Psoas muscle (tissue), 8 donors: ENCODE measurements at places on chromosomes 12 and 14. TPM values are rescaled to one million over a fixed set of nuclear protein-coding genes. Genes with fewer than 3 reads are reported as not detected.

DNA sequence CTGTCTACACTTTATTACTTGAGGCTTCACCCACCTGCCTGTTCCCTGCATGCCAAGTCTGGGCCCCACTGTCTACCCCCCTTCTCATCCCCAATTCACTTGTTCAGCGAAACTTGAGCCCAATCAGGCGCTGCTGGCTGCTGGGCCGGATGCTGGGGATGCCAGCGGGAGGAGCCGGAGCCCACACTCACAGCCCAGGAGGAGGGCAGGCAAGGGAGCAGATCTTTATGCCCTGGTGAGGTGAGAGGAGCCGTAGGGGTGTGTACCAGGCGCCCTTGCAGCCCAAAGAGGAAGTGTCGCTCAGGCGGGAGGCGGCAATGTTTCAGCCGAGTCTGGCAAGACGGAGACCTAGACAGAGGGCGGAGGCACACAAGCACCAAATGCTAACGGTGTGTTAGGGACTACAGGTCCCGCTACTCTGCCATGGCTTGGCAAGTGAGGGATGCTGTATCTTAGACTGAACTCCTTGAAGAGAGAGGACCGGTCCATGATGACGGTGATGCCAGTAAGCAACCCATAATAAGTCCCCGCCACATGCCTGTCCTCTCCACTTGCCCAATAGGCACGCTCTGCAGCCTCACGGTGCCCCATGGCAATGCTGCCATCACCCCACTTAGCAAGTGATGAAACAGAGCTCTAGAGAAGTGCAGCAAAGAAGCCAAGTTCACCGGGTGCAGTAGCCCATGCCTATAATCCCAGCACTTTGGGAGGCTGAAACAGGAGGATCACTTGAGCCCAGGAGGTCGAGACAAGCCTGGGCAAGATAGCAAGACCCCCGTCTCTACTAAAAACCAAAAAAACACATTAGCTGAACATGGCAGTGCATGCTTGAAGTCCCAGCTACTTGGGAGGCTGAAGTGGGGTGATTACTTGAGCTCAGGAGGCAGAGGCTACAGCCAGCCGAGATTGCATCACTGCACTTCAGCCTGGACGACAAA, 41.6 kb downstream of the LRRC74A start:
- H3K27ac ChIP-seq = no peak overlapping the region
- H3K36me3 ChIP-seq = no peaks in the 10 kb centered on the region
- no peak overlapping the region for H3K4me3 ChIP-seq
- no peak for DNase-seq

GRCh38 chr12:122413516-122414404, 8.7 kb downstream of the CLIP1 start:
- peaks cover 59% of the 10 kb centered on the region for H3K4me1 ChIP-seq
- H3K27ac ChIP-seq = peak overlapping the region; percentile 82
- no peak for DNase-seq
- H3K27me3 ChIP-seq = no peaks in the 10 kb centered on the region
- peak overlapping the region; percentile 48 for H3K4me3 ChIP-seq

- H3K4me1 ChIP-seq = no peaks in the 10 kb centered on the region
- H3K27ac ChIP-seq = no peak overlapping the region
- H3K4me3 ChIP-seq = no peak overlapping the region
- H3K27me3 ChIP-seq = peaks cover 24% of the 10 kb centered on the region
- H3K36me3 ChIP-seq = no peaks in the 10 kb centered on the region
These were observed 26.8 kb upstream of the PEX5 start for GRCh38 chr12:7162691-7163114.

- no peak overlapping the region for H3K4me3 ChIP-seq
- H3K27me3 ChIP-seq = peaks cover 13% of the 10 kb centered on the region
- H3K27ac ChIP-seq = no peak overlapping the region
- no peaks in the 10 kb centered on the region for H3K4me1 ChIP-seq
These were observed 26.9 kb downstream of the BCL11B start for GRCh38 chr14:99244941-99245563.

DNA sequence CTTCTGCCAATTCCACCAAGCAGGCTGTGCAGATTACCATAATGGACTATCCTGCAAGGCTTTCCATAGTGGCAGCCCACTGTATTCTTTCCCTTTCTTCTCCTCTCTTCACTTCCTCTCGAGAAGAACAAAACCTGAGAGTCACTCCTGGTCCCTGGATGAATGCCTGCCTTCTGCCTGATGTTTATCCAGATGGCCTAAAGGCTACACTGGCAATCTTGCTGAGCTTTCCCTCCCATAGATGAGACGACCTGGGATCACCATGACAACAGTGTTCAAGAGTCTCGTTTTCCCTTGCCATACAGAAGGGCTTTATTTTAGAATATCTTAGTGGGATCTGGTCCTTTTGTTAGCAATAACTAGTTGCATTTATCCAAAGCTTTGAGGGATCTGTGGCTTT, 142.3 kb downstream of the RTN1 start:
- H3K4me3 ChIP-seq = no peak overlapping the region
- H3K36me3 ChIP-seq = no peaks in the 10 kb centered on the region
- DNase-seq = no peak
- no peaks in the 10 kb centered on the region for H3K27me3 ChIP-seq
- H3K27ac ChIP-seq = no peak overlapping the region

- no peaks in the 10 kb centered on the region for H3K36me3 ChIP-seq
- no peak overlapping the region for H3K27ac ChIP-seq
- H3K27me3 ChIP-seq = no peaks in the 10 kb centered on the region
- no peak overlapping the region for H3K4me3 ChIP-seq
These were observed 23.6 kb downstream of the IRF2BPL start for GRCh38 chr14:77004711-77005460.

GRCh38 chr14:53523226-53523625, 370.1 kb upstream of the DDHD1 start:
- H3K27ac ChIP-seq = no peak overlapping the region
- no peak overlapping the region for H3K4me3 ChIP-seq
- H3K36me3 ChIP-seq = no peaks in the 10 kb centered on the region
- DNase-seq = no peak

Gene ZNF10
- total RNA-seq = 3.9 TPM

Gene CRIP2
- total RNA-seq = 28.1 TPM

Gene HDAC7
- 22.2 TPM for total RNA-seq

Gene PRB2
- total RNA-seq = not detected
